ENCODE measurements at places on chromosomes 13 and 19.

DNA sequence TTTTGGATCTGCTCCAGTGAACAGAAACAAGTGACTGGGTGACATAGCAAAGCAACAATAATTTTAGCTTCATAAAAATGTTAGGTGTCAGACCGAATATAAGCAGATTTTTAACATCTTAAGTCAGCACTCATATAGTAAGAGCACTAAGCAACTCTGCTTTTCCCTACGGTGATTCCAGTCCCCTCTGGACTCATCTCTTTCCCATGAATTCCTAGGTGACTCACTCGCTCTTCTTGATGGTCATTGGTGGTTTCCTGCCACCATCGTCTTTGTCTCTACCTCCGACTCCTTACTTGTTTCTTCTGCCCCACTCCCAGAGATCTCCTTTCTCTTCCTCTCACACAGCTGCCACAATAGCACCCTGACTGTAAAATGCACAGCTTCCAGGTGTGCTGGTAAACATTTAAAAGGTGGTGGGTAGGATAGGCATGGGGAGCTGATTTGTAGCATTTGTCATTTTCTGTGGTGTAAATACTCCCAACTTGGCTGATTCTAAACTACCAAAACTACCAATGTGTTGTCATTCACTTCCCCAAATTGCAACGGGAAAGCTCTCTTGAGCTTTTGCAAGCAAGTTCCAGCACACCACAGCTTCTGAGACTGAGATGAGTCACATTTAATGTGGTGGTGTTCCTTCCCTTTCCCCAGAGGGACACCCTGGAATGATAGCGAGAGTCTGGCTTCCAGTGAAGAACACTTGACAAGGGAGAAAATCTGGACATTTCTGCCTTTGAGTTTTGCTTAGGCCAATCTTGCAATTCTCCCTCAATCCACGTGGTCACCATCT is 42.8 kb upstream of the CLDN10 start:
- no peak overlapping the region for H3K27ac ChIP-seq
- DNase-seq = no peak
- no peaks in the 10 kb centered on the region for H3K27me3 ChIP-seq
- no peaks in the 10 kb centered on the region for H3K36me3 ChIP-seq
- H3K4me3 ChIP-seq = no peak overlapping the region

- H3K4me1 ChIP-seq = no peaks in the 10 kb centered on the region
- no peak for DNase-seq
- no peak overlapping the region for H3K27ac ChIP-seq
- no peak overlapping the region for H3K4me3 ChIP-seq
- H3K27me3 ChIP-seq = no peaks in the 10 kb centered on the region
- H3K36me3 ChIP-seq = peaks cover 35% of the 10 kb centered on the region
Observed at GRCh38 chr19:2003874-2004273, 11.6 kb downstream of the BTBD2 start.

DNA sequence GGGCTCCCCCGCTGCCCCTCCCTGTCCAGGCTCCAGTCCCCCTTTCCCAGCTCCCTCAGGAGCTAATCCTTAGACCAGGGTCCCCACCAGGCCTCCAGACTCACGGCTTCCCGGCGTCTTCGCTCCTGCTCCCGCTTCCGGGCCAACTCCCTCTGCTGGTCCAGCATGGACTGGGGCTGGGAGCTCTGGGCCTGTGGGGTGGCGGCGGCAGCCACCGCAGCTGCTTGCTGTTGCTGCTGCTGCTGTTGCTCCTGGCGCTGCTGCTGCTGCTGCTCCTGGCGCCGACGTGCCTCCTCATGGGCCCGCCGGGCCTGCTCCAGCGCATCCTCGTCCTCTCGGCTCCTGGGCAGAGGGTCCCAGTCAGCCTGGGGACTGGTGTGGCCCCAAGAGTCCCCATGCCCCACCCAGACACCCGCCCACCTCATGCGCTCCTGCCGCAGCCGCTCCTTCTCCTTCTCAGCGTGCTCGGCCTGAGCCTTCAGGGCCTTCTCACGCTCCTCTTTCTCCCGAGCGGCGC is 6.4 kb upstream of the EPHX3 start:
- no peak overlapping the region for H3K4me3 ChIP-seq
- H3K4me1 ChIP-seq = no peaks in the 10 kb centered on the region
- H3K27ac ChIP-seq = no peak overlapping the region

DNA sequence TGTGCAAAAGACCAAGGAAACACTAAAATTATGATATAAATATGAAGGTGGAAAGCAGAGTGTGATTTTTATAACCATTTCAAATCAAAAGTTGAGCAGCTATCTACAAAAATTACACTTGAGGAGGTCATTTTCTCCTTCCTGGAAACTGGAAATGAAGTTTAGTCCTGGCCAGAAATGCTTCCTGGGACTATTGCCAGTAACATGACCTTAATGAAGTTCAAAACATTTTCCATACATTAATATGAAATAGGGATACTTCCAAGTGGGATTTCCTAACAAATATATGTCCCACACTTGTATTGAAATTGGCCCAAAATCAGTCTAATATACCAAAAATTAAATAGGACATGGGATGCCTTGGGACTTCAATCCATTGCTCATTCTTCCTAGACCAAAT is 1556.8 kb upstream of the MIR17HG start:
- no peak overlapping the region for H3K4me3 ChIP-seq
- no peak overlapping the region for H3K27ac ChIP-seq
- no peaks in the 10 kb centered on the region for H3K4me1 ChIP-seq
- DNase-seq = no peak
- H3K36me3 ChIP-seq = no peaks in the 10 kb centered on the region

- H3K4me3 ChIP-seq = no peak overlapping the region
- no peaks in the 10 kb centered on the region for H3K27me3 ChIP-seq
- no peaks in the 10 kb centered on the region for H3K36me3 ChIP-seq
- no peak overlapping the region for H3K27ac ChIP-seq
- no peaks in the 10 kb centered on the region for H3K4me1 ChIP-seq
- DNase-seq = no peak
Observed at GRCh38 chr19:29439688-29440550, 85.9 kb upstream of the VSTM2B start.

DNA sequence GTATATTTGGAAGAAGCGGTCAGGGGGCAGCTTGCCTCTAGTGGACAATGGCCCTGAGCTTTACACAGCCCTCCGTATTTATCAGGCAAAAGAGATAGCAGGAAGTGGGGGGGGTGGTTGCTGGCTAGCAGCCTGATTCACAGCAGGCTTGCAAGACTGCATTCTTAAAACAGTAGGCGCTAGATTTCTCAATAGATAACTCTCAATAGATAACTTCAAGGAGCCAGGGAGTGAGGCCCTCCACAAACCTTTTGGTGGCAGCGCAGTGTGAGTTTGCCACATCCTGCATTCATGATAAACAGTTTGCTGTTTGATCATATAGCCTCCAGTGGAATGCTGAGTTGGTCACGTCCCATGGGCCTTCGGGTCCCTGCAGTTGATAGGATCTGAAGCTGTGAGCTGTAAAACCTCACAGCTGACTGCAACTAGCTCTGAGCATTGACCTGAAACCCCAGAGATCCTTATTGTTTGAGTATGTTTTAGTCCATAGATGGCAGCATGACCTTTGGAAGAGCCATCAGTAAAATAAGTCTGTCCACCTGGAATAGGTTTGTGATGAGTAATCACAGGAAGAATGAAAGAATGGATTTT is 12.2 kb downstream of the FPR3 start:
- H3K36me3 ChIP-seq = no peaks in the 10 kb centered on the region
- H3K4me3 ChIP-seq = no peak overlapping the region
- no peaks in the 10 kb centered on the region for H3K27me3 ChIP-seq
- DNase-seq = no peak
- H3K27ac ChIP-seq = no peak overlapping the region

DNA sequence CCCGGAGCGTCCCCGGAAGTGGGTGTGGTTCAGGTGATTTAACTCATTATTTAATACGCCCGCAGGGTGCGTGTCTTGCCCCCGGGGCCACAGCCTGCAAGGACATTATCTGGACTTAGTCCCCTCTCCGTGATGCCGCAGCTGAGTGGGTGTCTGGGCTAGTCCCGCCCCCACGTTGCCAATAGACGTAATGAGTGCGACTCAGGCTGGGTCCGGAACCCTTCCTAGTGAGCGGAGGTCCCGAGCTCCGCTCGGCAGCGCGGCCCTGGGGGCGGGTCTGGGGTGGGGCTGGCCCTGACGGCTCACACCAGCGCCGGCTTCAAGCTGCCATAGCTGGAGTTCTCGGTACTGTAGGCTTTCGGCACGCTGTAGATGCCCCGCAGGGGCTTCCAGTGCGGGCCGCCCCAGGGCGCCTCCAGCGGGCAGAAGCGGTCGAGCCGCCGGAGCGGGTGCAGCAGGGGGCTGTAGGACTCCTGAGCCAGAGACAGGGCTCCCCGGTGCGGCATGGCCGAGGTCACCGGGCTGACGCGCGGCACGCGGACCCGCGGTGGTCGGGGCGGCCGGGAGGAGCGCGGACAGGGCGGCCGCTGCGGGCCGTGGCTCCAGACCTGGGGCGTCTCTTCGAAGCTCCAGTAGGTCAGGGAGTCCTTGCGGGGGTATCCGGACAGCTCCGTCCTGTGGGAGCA is 918 bp upstream of the LHB start:
- no peak overlapping the region for H3K27ac ChIP-seq
- H3K4me1 ChIP-seq = peaks cover 24% of the 10 kb centered on the region
- H3K4me3 ChIP-seq = peak overlapping the region; percentile 14
- peaks cover 8% of the 10 kb centered on the region for H3K27me3 ChIP-seq
- no peaks in the 10 kb centered on the region for H3K36me3 ChIP-seq

DNA sequence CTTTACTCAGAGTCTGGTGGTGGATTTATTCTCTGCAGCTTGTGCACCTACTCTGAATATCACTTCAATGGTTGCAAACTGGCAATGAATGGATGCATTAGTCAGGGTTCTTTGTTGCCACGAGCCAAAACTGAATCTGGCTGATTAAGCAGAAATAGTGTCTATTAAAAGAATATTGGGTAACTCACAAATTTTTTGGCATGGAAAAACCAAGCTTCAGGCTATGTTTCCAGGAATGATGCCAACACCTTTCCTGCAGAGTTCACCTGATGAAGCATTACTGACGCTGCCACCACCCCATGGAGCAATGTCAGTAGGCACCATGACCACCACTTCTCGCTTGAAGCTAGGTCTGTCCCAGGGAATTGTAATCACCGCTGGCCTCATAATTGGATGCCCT is 597.8 kb upstream of the SLC10A2 start:
- DNase-seq = no peak
- H3K4me1 ChIP-seq = no peaks in the 10 kb centered on the region
- no peaks in the 10 kb centered on the region for H3K36me3 ChIP-seq

DNA sequence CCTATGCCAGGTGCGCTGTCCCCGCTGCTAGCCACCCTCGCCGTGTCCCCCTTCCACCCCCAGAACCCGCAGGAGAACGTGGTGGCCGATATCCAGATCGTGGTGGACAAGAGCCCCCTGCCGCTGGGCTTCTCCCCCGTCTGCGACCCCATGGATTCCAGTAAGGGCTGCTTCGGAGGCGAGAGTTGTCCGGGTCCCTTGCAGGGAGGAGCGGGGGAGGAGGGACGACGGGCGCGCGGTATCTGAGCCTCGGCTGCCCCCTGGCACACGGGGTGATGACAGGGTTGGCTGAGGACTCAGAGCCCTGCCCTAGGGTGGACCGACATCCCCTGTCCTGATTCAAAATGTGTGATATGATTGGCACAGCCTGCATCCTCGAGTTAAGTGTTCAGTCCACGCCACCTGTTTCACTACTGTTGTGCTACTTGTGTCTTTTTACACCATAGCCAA is 653 bp downstream of the MVB12A start:
- H3K4me1 ChIP-seq = no peaks in the 10 kb centered on the region
- peak overlapping the region; percentile 97 for H3K4me3 ChIP-seq
- H3K27ac ChIP-seq = peak overlapping the region; percentile 75

- H3K4me1 ChIP-seq = no peaks in the 10 kb centered on the region
- H3K36me3 ChIP-seq = no peaks in the 10 kb centered on the region
- no peak overlapping the region for H3K27ac ChIP-seq
- H3K4me3 ChIP-seq = no peak overlapping the region
Observed at GRCh38 chr19:58024661-58025060, 9.2 kb upstream of the ZSCAN1 start.

GRCh38 chr19:33296488-33296971 is 5.8 kb downstream of the CEBPA start:
- no peak overlapping the region for H3K4me3 ChIP-seq
- H3K27ac ChIP-seq = no peak overlapping the region
- peaks cover 7% of the 10 kb centered on the region for H3K27me3 ChIP-seq
- H3K36me3 ChIP-seq = no peaks in the 10 kb centered on the region

GRCh38 chr13:30078059-30078458 is 227.6 kb upstream of the UBL3 start:
- no peak for DNase-seq
- H3K27ac ChIP-seq = no peak overlapping the region
- no peaks in the 10 kb centered on the region for H3K4me1 ChIP-seq
- H3K4me3 ChIP-seq = no peak overlapping the region

GRCh38 chr19:12833738-12834565 is 427 bp downstream of the RTBDN start:
- no peak for DNase-seq
- H3K4me1 ChIP-seq = peaks cover 33% of the 10 kb centered on the region
- peaks cover 100% of the 10 kb centered on the region for H3K27me3 ChIP-seq
- H3K36me3 ChIP-seq = no peaks in the 10 kb centered on the region
- no peak overlapping the region for H3K27ac ChIP-seq

- peaks cover 28% of the 10 kb centered on the region for H3K4me1 ChIP-seq
- no peak overlapping the region for H3K27ac ChIP-seq
- H3K27me3 ChIP-seq = peaks cover 21% of the 10 kb centered on the region
- peak; percentile 75 for DNase-seq
- peak overlapping the region; percentile 72 for H3K4me3 ChIP-seq
Observed at GRCh38 chr19:4911786-4912672, 2.7 kb downstream of the UHRF1 start.

- no peaks in the 10 kb centered on the region for H3K36me3 ChIP-seq
- H3K4me1 ChIP-seq = no peaks in the 10 kb centered on the region
- H3K27me3 ChIP-seq = no peaks in the 10 kb centered on the region
Observed at GRCh38 chr13:80888390-80888789, 547.5 kb upstream of the SPRY2 start.

DNA sequence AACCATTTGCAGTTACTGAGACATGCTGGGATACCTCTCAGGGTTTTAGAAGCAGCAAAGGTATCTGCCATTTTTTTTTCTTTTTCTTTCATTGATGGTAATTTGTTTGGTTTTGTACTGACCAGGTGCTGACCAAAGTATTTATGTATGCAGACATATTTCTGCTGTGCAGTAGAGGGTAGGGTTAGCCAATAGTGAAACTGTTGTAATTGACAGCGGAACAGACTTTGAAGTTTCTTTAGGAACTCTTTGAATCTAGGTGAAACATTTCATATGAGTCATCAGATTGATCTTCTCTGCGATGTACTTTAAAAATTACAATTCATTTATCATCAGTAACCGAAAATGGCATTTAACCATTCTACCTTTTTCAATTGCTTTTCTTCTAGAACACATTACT is 63.0 kb downstream of the ITGBL1 start:
- no peaks in the 10 kb centered on the region for H3K4me1 ChIP-seq
- no peaks in the 10 kb centered on the region for H3K27me3 ChIP-seq
- no peak for DNase-seq
- H3K27ac ChIP-seq = no peak overlapping the region
- H3K36me3 ChIP-seq = no peaks in the 10 kb centered on the region
- H3K4me3 ChIP-seq = no peak overlapping the region

DNA sequence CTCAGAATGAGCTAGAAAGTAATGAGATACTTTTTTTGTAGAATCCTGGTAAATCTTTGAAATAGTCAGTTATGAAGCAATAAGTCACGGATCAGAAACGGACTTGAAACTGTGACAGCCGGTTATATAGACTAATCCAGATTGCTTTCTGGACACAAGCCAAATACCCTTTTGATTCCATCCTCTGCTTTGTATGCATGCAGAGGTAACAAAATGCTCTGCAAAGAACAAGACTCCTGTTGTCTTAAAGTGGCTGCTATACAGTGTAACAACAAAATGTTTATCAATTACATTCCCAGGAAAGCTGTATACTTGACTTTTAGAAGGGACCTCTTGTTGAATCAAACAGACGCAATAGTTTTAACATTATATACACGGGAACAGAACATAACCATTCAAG is 66.5 kb upstream of the STARD13 start:
- H3K4me3 ChIP-seq = no peak overlapping the region
- peaks cover 40% of the 10 kb centered on the region for H3K4me1 ChIP-seq
- H3K36me3 ChIP-seq = no peaks in the 10 kb centered on the region
- H3K27me3 ChIP-seq = no peaks in the 10 kb centered on the region
- DNase-seq = no peak
- H3K27ac ChIP-seq = peak overlapping the region; percentile 96

Measured in sigmoid colon (tissue), 7 donors.